Activated T-cell treated with anti-CD3 and anti-CD28 coated beads, Interleukin-2, amount 50 U/mL, for 1 hour (primary cell): ENCODE measurements at places on chromosomes 7 and 10.

GRCh38 chr10:86545101-86545500, 23.5 kb upstream of the WAPL start:
- no peak for DNase-seq

GRCh38 chr7:50306494-50307367, 2.2 kb downstream of the IKZF1 start:
- no peak for DNase-seq

GRCh38 chr7:137606061-137606674, 240.6 kb downstream of the DGKI start:
- no peak for DNase-seq

GRCh38 chr10:71679425-71679824, 40.2 kb downstream of the C10orf105 start:
- no peak for DNase-seq

DNA sequence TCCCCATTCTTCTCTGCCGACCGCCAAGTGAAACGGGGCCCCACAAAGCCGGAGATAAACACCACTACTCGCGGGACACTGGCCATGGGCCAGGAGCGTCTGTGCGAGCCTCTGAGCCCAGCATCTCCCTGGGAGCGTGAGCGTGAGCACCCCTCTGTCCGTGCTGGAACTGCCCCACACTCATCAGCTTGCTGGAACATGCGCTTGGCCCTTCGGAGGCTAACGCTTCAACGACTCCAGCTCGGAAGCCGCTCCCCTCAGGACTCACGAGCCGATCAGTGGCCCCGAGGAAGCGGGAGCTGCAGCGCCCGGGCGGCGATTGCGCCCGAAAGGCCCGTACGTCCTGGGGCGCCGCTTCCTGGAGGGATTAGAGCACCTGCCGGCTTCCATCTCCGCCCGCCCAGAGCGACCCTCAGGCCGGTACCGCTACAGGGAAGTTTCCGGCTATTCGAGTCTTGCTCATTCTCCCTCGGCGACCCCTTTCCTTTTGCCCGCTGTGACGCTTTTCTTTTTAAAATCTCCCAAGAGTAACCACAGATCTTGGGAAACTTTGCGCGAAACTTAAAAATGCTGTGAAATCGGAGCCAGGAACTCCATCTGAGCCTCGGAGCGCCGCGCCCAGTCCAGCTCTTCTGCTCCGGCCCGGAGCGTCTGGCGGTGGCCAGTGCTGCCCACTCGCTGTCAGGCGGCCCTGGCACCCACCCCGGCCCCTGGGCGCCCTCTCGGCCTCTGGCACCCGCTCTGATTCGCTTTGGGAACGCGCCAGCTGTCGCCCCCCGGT, 1.0 kb downstream of the TLL2 start:
- peak; percentile 24 for DNase-seq

DNA sequence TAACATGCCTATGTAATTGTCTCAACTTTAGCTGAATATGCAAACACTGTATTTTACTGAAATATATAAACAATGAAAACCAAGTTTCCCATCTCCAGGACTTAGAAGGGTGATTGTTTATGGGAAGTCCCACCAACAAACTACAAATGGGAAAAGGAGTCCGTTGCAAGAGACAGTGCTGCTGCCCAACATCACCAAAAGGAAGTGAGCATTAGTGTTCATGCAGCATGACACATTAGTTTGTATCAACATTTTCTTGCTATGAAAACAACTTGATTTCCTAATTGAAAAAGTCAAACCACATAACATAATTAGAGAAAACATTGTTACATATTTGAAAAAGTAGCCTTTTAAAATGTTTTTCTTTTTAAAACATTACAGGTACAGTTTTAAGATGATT, 138.5 kb downstream of the ZNF438 start:
- no peak for DNase-seq

DNA sequence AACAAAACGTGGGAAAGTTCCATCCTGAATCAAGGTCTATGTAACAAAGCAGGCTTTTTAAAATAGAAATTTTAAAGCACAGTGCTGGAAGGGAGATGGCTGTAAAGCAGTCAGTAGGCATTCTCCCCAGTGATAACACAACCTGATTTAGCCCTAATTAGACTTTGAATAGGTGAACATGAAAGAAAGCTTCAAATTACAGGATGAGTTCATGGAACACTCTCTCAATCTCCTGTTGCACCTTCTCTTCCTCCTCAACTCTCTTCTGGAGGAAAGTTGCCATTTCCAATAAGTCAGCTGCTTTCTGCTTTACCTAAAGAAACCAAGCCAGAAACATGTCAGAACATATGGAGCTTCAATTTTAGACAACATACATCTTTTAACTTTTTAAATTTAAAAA, 20.1 kb downstream of the SFR1 start:
- DNase-seq, result no peak

DNA sequence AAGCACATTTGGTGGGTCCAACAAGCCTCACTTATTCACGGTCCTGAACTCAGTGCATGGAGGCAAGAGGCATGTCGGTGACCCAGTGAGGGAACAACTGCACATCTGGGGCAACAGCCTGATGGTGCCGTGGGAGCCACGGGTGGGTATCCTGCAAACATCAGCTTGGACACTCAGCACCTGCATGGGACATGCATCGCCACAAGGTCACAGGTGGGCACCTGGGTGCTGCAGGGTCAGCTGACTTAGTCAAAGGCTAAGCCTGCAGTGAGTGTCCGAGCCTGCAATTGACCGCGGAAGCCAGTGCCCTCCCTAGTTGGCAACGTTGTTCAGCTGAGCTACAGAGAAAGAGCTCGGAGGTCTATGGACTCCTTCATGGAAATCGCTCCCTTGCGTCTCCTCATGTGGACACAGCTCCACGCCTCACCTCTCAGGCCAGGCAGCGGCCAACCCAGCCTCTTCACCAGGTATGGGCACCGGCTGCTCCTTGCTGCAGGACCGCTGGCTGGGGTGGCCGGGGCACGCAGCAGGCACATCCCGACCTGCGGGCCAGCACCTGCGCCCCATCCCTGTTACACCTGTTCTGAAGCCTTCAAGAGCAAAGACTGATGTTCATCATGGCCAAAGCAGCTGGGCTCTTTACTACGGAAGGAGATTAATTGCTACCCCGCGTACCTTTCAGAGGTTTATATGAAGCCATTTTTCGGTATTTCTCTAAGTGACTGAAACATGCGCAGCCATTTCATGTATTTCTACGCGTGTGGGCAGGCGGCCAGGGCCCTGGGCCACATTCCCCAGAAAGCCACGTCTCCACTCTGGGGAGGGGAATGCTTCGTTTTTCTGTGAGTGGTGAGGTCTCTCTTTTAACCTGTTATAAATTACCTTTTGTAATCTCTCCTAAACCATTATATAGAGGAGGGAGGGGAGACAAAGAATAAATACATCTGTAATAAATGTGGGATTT, 380.7 kb downstream of the DNAJB6 start:
- peak; percentile 14 for DNase-seq

- DNase-seq, result no peak
Measured at GRCh38 chr7:138992052-138992531, 10.9 kb upstream of the KIAA1549 start.

- no peak for DNase-seq
Measured at GRCh38 chr7:24970676-24971075, 9.3 kb downstream of the OSBPL3 start.

- DNase-seq, result no peak
Measured at GRCh38 chr10:132098539-132099388, 33.0 kb downstream of the JAKMIP3 start.

DNA sequence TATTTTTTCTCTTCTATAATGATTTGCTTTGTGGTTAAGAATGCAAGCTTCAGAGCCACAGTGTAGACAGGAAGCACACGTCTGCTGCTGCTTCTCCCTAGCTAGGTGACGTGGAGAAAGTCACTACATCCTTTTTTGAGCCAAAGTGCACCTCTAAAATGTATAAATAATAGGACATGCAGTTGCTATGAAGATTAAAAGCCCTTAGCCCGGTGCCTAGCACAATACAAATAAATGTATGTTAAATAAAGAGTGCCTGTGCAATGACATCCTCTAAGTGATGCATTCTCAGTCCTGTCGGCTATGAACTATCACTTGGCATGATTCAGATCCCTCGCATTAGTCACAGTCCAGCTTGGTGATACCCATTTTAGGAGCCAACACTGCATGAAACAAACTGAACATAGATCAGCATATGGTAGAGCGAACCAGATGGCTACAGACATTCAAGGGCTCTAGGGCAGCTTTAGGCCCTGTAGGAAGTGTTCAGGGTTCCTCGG, 4.8 kb upstream of the TRDMT1 start:
- DNase-seq, result peak; percentile 45

DNA sequence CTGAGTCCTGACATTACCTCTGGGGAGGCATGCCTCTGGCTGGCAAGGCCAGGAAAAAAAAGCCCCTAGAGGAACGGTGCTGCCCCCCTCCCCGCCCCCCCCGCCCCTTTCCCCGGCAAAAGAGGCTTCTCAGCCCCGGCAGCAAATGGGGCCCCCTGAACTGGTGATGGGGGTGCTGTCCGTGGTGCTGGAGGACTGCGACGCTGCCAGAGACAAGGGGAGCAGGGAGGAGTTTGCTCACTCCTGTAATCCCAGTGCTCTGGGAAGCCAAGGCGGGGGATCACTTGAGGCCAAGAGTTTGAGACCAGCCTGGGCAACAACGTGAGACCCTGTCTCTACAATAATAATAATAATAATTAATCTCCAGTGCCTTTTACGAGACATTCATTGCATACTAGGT, 23.7 kb downstream of the SRRM3 start:
- peak; percentile 37 for DNase-seq

DNA sequence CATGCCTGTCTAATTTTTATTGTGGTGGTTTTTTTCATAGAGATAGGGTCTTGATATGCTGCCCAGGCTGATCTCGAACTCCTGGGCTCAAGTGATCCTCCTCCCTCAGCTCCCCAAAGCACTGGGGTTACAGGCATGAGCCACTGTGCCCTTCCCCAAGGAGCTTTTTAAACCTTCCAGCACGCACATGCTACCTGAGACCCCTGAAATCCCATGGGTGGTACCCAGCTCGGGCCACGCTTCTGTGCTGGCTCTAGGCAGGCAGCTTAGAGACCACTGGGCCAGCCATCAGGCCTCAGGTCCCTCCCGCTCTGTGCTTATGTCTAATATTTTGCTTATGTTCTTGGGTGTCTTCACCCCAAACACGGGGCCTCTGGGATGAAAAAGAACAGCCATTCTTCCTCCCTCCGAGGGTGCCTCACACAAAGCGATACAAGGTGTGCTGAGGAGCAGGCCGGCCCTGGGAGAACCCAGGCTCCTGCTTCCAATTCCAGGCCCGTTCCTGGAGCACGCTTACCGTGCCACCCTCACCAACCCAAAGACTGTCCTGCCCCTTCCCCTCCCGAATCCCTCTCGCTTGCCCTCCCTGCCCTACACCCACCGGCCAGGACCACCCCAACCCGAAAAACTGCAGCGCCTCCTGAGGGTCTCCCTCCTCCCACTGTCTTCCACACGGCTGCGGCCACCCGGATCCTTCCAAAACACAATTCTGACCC, 10.9 kb downstream of the SPOCK2 start:
- DNase-seq, result no peak

DNA sequence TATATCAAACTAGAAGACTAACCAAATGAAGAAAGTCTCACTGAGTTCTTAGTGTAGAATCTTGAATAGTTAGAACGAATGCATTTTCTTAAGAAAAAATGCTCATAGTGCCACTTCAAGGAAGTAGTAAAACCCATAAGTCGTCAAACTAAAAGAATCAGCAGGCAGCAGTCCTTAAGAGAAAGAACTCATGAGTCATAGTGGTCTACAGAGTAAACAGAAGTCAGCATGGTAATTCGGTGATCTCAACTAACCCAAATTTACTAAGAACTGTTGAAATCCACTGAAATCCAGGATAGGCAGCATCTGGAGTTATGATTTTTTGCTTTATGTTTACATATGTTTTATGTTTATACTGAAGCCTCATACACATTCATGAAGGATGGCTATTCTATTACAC, 256.2 kb downstream of the LHFPL3 start:
- no peak for DNase-seq

DNA sequence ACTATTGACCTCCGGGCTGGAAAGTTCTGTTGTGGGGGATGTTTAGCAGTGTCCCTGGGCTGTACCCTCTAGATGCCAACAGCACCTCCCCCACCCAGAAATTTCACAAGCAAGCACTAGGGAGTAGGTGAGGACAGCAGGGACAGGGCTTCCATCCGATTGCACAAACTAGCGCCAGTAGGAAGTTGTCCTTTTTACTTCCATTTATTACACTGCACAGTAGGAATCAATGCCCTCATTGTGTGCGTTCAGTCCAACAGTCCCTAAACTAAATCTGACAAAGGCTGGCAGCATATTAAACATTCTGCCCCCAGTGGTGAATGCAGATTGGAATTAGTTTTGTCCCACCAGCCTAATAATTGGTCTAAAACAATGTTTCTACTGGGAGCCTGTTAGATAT, 6.4 kb upstream of the SOSTDC1 start:
- no peak for DNase-seq

GRCh38 chr10:99693933-99694583, 34.7 kb downstream of the ENTPD7 start:
- DNase-seq, result no peak

- DNase-seq, result no peak
Measured at GRCh38 chr7:86653919-86654659, 10.4 kb downstream of the GRM3 start.

GRCh38 chr7:116142850-116143249, 67.5 kb upstream of the TES start:
- DNase-seq, result no peak

DNA sequence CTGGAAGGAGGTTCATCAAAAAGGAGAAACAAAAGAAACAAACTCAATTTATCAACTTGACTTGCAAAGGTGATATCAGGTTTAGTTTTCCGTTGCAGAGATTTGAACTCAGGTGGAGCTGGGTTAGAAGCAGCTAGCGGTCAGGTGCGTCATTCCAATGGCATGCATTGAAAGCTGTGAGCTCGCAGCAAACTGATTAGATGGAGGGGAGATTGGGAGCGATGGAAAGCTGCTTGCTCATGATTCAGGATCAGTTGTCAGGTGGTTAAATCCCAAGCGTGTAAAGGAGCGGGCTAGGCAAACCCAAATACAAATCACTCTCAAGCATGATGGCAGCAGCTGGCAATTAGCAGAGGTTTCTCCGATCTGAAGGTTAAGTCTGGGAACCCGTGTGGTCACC, 49.3 kb upstream of the AFAP1L2 start:
- no peak for DNase-seq

- DNase-seq, result no peak
Measured at GRCh38 chr7:50697748-50698147, 84.9 kb downstream of the GRB10 start.

- DNase-seq, result no peak
Measured at GRCh38 chr7:34841326-34841725, 183.3 kb downstream of the NPSR1 start.

DNA sequence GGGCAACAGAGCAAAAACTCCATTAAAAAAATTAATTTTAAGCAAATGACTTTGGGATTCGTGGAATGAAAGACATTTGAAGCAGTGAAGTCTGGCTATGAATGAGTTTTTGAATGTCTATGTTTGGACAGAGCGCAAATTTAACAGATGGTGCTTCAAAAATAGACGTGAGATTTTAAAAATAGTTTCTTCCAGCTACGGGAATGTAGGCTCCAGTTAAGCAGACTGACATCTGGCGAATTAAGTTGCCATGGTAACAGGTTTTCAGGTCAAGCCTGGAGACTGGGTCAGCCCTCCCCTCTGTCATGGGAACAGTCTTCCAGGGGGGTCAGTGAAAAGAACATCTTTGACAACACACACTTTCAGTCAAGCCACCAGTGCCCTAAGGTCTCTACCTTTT, 62.0 kb downstream of the MYOF start:
- DNase-seq, result no peak
